ENCODE measurements at places on chromosomes 6 and 20.
A peak's percentile ranks its signal among the peaks of the same experiment; 100 is the strongest.

GRCh38 chr6:163415620-163416556, 1.4 kb downstream of the QKI start:
- DNase-seq, result peak; percentile 22

- no peak for DNase-seq
Measured at GRCh38 chr6:167937948-167938911, 59.2 kb upstream of the KIF25 start.

DNA sequence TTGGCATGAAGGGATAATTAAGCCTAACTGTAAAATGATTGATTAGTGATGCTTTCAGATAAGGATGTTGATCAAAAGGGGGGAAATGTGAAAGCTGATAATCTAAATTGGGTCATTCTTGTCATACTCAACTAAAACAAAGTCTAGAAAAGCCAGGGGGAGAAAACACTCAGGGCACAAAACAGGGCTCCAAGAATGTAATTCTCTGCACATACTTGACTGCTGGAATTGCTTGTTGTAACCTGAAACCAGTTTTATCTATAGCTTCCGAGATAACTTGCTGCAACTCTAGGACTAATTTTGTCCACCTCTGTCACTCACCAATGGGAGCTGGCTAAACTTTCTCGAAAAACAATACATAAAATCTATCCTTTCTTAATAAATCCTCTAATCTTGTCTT, 310.3 kb downstream of the CLVS2 start:
- no peak for DNase-seq

GRCh38 chr6:162621246-162621645, 106.3 kb downstream of the PRKN start:
- no peak for DNase-seq

- no peak for DNase-seq
Measured at GRCh38 chr6:135617222-135617621, 119.7 kb upstream of the AHI1 start.

GRCh38 chr20:50259705-50260478, 69.3 kb downstream of the CEBPB start:
- no peak for DNase-seq

GRCh38 chr20:41327178-41327577, 9.6 kb upstream of the ZHX3 start:
- DNase-seq, result no peak

GRCh38 chr6:39088331-39088730, 26.7 kb downstream of the SAYSD1 start:
- no peak for DNase-seq

DNA sequence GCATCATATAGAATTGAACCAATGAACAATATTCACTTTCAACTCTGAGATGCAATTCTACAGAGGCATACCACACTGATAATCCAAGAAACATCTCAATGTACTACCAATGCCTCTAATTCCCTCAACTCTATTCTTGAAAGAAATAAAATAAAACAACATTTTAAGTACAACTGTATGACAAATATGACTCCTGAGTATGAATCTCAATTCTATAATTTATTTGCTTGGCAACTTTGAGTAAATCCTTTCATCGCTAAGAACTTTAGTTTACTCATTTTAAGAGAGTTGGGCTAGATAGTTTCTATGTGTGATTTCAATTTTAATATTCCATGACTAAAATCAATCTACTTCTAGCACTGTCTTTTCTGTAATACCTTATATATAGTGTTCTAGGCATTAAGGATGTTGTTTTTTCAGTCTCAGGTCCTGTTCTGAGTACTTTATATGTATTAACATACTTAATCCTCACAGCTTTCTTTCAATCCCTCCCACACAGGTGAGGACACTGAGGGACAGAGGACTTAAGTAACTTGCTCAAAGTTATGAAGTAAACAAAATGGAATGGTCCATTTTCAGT, 33.4 kb downstream of the GOPC start:
- no peak for DNase-seq

GRCh38 chr6:132893772-132894490, 79.6 kb downstream of the RPS12 start:
- DNase-seq, result no peak

- no peak for DNase-seq
Measured at GRCh38 chr6:135837735-135838449, 13.6 kb upstream of the PDE7B start.

DNA sequence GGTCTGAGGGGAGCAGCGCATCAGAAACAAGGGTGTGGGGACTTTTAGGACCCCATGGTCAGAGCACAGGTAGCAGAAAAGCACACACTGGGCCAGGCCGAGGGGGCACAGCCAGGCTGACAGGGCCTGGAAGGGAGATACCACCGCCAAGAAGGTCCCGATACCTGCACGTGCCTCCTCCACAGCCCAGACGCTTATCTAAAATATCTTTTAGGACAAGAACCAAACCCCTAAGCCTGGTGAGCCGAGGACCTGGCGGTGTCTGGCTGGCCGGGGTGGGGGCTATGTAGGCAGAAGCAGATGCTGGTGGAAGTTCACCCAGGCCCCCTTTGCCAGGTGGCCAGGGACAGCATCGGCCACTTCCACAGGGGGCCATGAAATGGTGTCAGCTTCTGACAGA, 89.3 kb downstream of the CDC5L start:
- no peak for DNase-seq

- DNase-seq, result no peak
Measured at GRCh38 chr6:138719744-138720143, 53.8 kb upstream of the CCDC28A start.

DNA sequence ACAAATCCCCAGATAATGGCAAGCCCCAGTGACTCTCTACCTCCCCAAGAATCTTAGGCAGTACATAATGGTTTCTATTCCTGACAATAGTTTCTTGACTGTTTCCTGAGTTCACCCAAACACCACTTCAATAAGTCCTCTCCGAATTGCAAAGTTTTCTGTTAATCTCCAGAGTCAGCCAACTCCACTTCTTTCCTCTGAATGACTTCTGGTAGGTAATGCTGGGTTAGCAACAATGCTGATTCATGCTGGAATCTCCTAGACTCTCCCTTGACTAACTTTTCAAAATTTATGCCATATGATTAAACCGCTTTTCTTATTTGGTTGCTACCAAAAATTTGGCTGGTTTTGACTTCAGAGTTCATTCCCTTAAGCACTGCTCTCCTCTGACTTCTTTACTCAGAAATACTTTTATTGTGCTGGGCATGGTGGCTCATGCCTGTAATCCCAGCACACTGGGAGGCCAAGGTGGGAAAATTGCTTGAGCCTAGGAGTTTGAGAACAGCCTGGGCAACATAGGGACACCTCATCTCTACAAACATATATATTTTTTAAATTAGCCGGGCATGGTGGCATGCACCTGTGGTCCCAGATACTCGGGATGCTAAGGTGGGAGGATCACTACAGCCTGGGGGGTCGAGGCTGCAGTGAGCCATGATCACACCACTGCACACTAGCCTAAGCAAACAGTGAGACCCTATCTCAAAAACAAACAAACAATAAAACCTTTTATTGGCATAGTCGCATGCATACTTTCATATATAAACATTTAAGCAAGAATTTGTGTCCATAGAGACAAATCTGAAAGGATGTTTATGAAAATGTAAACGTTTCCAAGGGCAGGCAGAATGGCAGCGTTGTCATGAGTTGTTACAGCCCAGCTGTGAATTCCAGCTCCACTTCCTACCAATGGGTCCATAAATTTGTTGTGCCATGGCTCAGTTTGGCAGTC, 249.3 kb upstream of the PLN start:
- DNase-seq, result no peak

GRCh38 chr6:74253261-74253660, 557.3 kb downstream of the CD109 start:
- no peak for DNase-seq

- DNase-seq, result peak; percentile 28
Measured at GRCh38 chr6:40308533-40309306, 278.4 kb downstream of the LRFN2 start.

DNA sequence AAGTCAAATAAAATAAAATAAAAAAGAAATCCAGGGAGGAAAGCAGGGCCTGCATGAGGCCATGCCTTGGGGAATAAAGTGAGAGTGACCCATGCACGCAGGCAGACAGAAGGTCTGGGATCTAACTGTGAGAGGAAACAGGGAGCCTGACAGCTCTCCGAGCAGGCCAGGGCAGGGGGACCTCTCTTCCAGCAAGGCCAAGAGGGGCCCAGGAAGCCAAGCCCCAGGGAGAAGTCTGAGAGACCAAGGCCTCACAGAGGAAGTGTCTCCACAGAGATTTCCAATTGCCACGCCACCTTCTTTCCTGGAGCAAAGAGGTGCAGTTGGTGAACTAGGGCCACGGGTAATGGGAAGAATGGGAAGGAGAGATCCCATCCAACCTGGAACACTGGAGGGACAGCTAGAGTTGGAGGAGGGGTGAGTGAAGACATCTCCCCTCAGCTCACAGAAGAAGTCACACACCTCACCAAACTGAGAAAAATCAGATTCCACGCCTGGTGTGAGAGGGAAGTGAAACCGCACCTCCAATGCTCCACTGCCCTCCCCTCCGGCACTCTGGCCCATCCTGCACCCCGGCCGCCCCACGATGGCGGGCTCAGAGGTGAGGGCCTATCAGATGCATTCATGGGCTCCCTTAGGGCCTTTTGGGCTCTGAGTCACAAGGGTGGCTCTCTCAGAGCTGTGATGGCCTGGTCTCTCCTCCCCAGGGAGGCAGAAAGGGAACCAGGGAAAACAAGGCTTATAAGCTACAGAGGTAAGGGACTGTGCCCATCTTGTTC, 25.1 kb upstream of the TAF8 start:
- no peak for DNase-seq

GRCh38 chr20:35135867-35136586, 11.1 kb downstream of the EDEM2 start:
- DNase-seq, result no peak

GRCh38 chr6:39812853-39813533, 20.8 kb downstream of the DAAM2 start:
- no peak for DNase-seq

GRCh38 chr6:10381133-10381829, 33.6 kb downstream of the TFAP2A start:
- DNase-seq, result no peak

- no peak for DNase-seq
Measured at GRCh38 chr6:2708456-2708855, 42.3 kb downstream of the MYLK4 start.

DNA sequence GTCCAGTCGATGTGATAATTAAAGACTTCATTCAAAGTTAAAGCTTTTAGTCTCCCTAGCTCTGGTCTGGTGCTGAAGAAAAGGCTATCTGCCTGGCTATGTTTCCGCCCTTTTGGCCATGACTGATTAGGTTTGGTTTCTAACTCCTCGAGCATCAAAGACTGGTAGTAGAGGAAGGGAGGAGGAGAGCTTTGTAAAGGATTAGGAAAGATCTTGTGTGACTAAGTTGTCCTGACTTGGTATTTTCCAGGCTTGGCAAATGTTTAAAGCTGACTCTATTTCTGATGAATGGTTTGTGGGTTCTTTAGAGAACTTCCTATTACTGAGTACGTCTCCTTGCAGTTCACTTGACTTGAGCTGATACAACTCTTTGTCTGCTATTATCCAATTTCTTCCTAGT, 312.9 kb downstream of the GJA1 start:
- DNase-seq, result no peak

DNA sequence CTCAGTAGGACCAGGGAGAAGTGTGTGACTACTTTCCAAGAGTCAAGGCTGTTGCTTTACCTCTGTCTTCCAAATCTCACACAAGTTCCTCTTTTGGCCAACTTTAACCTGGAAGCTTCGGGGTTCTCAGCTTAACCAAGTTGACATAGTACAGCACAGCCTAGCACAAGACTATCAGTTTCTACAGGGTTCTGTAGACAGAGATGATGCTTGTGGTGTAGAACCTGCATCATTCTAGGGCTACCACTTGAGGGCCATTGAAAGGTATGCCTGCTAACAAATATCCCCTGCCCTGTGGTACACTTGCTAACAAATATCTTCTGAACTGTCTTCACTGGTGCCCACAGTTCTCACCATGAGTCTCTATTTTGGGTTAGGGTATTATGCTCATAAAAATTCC, 62.0 kb upstream of the MAP3K7 start:
- no peak for DNase-seq

- DNase-seq, result peak; percentile 17
Measured at GRCh38 chr20:5127204-5127858, 523 bp downstream of the CDS2 start.

DNA sequence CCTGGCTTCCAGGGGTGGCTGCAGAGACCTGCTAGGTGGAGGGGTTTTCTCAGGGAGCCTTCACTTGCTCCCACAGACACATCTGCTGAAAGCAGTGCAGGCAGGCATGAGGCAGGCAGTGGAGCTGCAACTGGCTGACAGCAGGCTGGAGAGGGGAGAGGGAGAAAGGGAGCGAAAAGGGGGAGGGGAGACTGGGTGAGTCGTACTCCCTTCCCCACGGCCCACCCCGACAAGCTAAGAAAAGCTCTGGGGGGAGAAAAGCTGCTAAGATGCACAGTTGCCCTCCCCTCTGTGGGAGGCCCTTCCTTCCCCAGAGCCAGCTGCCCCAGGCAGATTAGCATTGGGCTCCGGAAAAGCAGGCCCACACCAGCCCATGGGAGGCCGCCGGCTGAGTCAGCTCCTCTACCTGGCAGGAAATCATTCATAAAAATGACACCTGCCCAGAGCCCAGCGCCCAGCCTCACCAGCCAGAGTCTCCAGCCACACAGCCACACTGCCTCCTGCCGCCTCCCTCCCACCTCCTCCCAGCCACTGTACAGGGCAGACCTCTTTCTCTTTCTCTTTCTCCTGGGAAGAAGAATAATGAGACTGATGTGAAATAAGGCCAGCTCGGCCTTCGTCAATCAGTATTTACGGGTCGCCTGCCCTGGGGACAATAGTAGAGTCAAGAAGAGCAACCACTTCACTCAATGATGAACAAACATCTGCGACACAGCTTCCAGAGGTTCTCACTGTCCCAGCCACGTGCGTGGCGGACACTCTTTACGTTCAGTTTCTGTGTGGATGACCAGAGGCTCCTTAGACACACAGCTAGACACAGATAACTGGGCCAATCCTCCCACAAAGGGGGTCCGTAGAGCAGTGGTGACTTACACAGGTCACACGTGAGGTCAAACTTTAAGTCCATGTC, 7.7 kb upstream of the C20orf203 start:
- no peak for DNase-seq

GRCh38 chr20:46399401-46399800, 7.0 kb downstream of the ELMO2 start:
- no peak for DNase-seq

- DNase-seq, result no peak
Measured at GRCh38 chr6:151992091-151992490, 184.6 kb downstream of the ESR1 start.

GRCh38 chr6:166281104-166281503, 27.1 kb downstream of the PRR18 start:
- no peak for DNase-seq

GRCh38 chr20:8464368-8464767, 332.3 kb downstream of the PLCB1 start:
- no peak for DNase-seq

GRCh38 chr6:143515766-143516355, 4.3 kb upstream of the FUCA2 start:
- no peak for DNase-seq

- no peak for DNase-seq
Measured at GRCh38 chr20:10179574-10180298, 38.9 kb upstream of the SNAP25 start.

GRCh38 chr6:44016131-44016870, 111.0 kb downstream of the MRPL14 start:
- DNase-seq, result no peak

All from stimulated activated CD4-positive, alpha-beta T cell treated with anti-CD3 and anti-CD28 coated beads, TNF-alpha, amount 100 ng/mL, for 1 hour (primary cell).